T-cell (primary cell): ENCODE measurements at places on chromosomes 2 and 18.

- DNase-seq = no peak
Measured at GRCh38 chr18:42392416-42392815, 437.4 kb downstream of the PIK3C3 start.

DNA sequence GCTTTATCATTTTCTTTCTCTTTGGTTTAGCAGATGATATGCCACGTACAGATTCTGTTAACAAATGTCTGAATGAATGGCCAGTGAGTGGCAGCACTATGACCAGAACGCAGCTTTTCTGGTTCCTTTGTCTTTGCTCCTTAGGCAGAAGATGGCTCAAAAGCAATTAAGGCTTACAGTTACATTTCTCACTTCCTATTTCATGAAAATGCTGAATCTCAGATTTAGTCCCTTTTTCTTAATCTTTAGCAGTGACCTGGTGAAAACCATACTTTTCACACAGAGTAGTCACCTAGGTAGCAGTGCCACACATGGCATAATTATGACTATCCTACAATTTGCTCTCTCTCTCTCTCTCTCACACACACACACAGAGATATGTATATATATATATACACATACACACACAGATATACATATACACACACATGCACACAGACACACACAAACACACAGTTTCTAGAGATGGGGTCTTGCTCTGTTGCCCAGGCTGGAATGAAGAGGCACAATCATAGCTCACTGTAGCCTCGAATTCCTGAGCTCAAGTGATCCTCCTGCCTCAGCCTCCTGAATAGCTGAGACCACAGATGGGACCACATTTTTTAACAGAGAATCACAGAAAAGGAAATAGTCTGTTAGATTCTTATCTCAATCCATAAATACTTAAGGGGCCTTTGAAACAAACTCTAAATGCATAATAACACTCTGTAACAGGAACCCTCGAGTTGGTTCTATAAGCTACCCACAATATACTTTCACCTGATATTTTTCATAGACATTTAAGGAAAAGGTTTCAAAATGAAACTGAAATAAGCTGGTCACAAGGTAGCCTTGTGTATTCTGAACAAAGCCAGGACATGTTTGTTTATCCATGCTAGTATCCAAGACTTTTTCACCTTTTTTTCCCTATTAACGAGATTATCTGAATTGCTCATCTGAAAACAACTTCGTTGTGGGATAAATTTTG, 11.6 kb downstream of the PDE6D start:
- no peak for DNase-seq

- DNase-seq = no peak
Measured at GRCh38 chr2:175004730-175004979, 526 bp downstream of the CHN1 start.

DNA sequence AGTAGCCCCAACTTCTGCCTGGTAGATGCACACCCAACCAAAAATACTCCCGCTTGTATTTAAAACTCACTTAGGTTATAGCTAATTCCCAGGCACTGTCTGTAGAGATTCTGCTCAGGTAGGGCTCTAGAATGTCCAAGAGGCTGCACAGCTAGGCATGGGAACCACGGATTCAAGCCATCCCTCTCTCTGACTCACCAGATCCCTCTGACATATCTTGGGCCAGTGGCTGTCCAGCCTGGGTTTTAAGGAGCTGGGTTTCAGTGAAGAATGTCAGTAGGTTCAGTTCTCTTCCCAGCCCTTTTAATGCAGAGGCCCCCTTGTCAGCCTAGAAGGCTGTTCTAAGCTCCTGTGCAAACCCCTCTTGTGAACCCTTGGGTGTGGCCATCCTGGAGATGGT, 15.9 kb upstream of the IL1R1 start:
- DNase-seq = no peak

- no peak for DNase-seq
Measured at GRCh38 chr2:186871881-186872280, 22.9 kb upstream of the ZSWIM2 start.

- DNase-seq = no peak
Measured at GRCh38 chr2:64133828-64134227, 10.4 kb downstream of the PELI1 start.
